ENCODE measurements at places on chromosomes 6 and 20.

- no peak for DNase-seq
Observed at GRCh38 chr6:36383606-36384005, 3.9 kb downstream of the ETV7 start.

- no peak for DNase-seq
Observed at GRCh38 chr20:46171476-46171875, 53.4 kb downstream of the CD40 start.

DNA sequence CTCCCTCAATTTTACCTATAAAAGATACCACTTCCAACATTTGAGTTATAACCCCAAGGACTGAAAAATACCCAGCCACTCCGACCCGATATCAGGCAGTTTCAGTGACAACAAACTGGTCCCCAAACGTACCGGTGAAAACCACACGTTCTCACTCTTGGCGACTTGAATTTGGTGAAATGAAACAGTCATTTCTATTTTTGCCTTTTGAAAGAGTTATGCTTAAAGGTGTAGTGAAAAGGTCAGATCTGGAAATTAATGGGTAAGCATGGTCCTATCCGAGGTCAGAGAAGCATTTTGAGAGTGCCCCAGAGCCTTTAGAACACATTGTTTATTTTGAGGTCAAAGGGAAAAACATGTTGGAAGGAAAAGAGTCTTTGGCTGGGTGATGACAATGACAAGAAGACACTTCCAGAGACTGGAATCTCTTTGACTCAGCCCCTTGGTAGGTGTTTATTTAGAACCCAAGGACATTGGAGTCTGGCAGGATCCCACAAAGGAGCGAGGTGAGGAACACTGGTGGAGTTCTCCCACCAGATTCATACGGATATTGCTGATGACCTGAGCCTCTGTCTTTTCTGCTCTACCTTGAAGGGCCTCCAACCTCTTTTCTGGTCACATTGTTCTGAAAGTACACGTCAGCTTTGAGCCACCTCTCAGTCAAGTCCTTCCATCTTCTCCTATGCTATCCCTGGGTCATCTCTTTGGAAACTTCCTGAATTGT, 235.0 kb downstream of the GMPR start:
- DNase-seq, result no peak

DNA sequence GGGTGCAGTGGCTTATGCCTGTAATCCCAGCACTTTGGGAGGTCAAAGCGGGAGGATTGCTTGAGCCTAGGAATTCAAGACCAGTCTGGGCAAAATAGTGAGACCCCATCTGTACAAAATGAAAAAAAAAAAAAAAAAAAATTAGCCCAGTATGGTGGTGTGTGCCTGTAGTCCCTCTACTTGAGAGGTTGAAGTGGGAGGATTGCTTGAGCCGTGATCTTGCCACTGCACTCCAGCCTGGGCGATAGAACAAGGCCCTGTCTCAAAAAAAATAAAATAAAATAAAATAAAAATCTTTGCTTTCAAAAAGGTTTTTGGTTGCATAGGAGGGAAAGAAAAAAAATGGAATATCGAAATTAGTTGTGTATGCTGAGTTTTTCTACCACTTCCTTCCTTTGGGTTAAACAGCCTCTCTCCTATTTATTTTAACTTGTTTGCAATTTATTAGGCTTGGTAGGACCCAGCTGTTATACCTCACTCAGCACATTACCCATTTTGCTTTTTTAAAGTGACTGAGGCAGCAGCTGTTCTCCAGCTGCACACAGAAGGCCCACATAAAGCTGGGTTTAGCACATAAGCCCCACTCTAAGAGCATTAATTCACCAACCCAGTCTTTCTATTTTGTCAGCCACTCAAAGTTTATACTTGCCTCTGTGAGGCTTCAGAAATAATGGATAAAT, 152.3 kb downstream of the ZFAND3 start:
- no peak for DNase-seq

- no peak for DNase-seq
Observed at GRCh38 chr6:108733706-108734265, 114.4 kb upstream of the ARMC2 start.

DNA sequence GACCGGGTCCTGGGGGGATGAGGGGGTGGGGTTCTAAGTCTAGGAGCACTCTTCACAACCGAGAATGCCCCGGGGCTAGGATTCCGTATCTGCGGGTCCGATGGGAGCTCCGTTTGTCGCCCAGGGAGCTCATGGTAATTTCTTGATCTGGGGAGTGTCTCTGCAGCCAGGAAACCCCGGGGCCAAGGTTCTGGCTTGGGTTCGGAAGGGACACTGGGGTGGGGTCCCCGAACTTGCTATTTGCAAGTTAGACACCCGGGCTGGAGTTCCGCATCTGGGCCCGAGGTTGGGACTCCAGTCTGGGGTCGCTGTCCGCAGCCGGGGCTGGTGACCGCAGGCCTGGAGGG, 397 bp downstream of the PEDS1 start:
- DNase-seq, result no peak

GRCh38 chr20:16415071-16416053, 157.9 kb downstream of the KIF16B start:
- no peak for DNase-seq

- DNase-seq, result no peak
Observed at GRCh38 chr6:108565893-108566292, 5.2 kb downstream of the FOXO3 start.

- no peak for DNase-seq
Observed at GRCh38 chr6:72621291-72622093, at the start of gene KCNQ5. TSS of gene KCNQ5 (plus strand) at chr6:72622064.

- DNase-seq, result no peak
Observed at GRCh38 chr6:90445533-90446108, 141.3 kb downstream of the MAP3K7 start.

GRCh38 chr6:102402635-102403329, 1009.3 kb downstream of the GRIK2 start:
- DNase-seq, result no peak

GRCh38 chr6:137827411-137827940, 39.6 kb upstream of the TNFAIP3 start:
- no peak for DNase-seq

DNA sequence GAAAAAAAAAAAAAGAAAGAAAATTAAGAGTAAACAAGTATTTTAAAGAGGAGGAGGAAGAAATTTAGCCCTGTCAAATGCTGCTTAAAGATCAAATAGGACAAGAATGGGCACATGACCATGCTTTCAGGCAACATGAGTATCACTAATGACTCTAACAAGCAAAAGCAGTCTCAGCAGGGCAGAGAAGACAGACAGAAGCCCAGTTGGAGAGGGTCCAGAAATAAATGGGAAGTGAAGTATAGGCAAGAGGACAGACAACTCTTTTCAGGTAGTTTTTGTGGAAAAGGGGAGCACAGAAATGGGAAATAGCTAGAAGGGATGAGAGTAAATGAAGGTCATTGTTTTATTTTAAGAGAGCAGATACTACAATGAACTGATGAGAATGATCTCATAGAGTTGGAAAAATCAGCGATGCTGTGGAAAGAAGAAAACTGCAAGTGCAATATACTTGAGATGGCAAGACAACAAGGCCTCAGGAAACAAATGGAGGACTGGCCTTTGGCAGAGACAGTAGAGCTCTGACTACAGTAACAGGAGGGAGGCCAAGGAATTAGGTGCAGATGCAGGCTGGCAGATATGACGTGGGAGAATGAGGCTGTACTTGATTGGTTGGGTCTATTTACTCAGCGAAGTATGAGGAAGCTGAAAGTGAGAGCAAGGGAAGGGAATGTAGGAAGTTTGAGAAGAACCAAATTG, 40.3 kb downstream of the KIF6 start:
- DNase-seq, result no peak

GRCh38 chr6:121439926-121440325, 4.5 kb downstream of the GJA1 start:
- no peak for DNase-seq

- DNase-seq, result no peak
Observed at GRCh38 chr6:108795814-108796213, 52.4 kb upstream of the ARMC2 start.

DNA sequence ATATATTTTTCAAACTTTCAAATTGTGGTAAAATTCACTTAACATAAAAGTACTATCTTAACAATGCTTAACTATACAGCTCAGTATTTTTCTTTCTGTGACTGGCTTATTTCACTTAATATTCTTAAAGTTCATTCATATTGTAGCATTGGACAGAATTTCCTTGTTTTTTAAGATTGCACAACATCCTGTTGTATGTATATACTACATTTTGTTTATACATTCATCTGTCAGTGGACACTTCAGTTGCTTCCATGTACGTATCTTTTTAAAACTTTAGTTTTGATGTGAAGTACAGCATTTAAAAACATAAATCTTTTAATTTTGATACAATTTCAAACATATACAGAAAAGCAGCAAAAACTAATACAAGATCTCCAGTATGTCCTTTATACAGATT, 220.7 kb downstream of the ZFAND3 start:
- no peak for DNase-seq

DNA sequence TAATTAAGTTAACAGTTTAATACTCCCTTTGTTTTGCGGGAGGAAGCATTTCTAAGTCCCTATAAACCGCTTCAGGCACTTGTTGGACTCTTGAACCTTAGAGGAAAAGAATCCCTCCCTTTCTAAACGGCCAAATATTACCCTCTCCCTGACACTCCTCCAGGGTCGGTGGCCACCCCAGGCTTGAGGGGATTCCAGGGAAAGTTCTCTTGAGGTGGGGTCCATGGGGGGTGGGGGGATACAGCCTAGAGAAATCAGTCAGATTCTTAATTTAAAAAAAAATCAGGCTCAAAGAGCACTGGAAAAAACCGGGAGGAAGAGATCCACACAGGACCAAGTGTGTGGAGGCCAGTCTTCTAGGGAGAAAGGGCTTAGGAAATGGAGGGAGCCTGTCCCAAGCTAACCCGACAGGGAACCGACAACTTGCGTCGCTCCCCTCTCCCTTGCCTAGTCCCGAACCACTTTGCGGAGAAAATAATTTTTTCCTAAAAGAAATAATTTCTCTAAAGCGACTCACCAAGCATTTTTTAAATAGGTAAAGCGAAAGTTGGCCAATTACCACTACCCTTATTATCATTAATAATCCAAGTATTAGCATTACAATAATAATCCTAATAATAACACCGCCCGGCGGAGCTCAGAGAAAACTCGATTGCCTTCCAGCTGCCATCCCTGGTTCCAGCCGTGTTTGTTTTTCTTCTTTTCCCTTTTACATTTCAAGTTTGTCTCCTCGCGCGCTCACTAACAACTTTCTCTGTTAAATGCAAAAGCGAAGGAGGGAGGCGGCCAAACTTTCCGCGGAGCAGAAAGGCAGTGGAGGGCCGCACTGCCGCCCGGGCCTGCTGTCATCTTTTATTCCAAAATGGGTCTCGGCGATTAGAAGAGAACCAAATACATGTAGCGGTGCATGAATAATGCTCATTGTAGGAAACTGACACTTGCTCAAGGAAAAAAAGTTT, 4.8 kb downstream of the NR2E1 start:
- DNase-seq, result no peak

DNA sequence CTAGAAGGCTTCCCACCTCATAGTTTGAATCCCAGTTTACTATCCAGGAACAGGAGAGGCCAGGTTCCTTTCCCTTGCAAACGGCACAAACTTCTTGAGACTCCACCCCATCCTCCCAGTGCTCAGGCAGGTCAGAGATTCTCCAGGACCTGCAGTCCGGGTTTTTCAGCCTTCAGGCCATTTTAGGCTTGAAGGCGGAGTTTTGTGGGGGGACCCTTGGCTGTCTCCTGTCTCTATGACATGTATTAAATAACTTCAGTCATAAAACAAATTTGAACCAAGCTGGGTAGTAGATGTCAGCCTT, 230.1 kb downstream of the NFATC2 start:
- no peak for DNase-seq

DNA sequence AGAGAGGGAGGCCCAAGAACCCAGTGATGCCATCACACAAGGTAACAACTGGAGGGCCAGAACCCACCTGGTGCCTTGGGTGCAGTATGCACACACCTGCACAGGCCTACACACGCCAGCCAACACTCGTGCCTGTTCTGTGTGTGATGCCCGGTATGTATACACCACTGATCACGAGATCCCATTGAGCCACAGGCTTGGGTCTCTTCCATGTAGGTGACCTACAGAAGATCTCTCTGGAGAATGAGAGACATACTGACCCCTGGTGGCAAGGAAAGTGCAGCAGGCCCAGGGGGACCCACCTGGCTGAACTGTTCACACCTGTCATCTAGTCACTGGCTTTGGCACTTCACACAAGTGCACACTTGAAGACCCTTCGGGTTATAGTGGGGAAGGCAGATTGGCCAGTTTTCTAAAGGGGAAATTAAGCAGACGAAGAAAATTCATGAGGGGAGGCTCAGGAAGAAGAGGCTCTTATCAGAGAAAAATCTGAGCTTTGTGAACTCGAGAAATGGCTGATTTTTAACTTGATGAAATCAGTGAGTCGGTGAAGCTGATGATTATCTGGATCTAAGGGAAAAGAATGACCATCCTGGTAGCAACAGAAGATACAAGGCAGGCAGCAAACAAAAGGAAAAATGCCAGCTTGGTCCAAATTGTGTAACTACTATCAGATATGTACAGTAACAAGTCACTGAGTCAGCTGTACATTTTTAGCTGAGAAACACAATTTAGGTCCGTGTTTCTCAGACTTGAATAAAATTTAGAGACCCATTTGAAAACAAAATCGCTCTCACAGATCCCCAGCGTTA, 69.1 kb upstream of the PBOV1 start:
- peak; percentile 38 for DNase-seq

GRCh38 chr6:140181876-140182275, 807.4 kb upstream of the CITED2 start:
- no peak for DNase-seq

DNA sequence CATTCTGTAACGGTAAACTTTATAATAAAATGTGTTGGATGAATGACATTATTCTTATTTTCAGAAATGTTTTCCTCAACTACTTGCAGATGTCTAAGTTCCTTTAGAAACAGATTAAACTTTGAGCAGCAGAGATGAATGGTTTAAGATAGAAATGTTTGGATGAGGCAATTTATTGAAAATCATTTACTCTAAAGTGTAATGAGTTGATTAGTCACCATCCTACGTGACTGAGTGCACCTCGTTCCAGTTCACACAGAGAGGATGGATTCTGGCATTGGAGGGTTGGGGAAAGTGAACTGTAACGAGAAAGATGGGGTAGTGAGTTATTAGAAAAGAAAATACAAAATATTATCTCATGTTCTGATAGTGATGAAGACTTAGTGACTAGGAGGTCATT, 28.7 kb downstream of the SMPDL3A start:
- DNase-seq, result no peak

DNA sequence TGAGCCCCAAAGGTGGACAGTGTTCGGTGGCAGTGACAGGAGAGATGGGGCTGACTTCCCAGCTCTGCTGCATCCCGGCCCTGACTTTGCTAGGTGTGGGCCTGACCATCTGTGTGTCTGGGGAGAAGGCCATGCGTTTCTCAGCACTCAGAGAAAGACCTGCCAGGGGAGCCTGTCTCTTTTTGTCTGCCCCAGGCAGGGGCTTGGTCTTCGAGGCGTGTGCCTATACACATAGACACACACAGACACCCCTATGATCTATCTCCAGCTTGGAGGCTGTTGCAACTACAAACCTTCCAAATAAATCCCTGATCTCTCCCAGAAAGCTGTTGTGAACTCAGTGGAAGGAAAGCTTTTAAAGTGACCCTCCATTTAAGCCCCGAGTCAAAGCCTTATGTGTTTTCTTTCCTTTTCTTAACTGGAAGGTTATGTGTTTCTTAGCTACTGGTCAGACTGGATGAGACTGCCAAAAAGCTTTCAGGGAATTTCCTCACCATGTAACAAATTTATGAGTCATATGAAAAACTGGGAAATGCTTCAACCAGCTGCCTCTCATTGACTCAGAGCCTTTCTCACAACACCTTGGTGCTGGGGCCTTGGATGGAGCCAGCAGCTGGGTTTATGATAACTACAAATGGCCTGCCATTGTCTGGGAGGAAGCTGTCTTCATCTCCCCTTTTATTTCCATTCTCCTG, 102.6 kb downstream of the CDC5L start:
- DNase-seq, result no peak

- DNase-seq, result no peak
Observed at GRCh38 chr6:159919011-159919511, 28.3 kb downstream of the MAS1 start.
